ENCODE measurements at places on chromosomes 7 and 10.
A peak's percentile ranks its signal among the peaks of the same experiment; 100 is the strongest.

DNA sequence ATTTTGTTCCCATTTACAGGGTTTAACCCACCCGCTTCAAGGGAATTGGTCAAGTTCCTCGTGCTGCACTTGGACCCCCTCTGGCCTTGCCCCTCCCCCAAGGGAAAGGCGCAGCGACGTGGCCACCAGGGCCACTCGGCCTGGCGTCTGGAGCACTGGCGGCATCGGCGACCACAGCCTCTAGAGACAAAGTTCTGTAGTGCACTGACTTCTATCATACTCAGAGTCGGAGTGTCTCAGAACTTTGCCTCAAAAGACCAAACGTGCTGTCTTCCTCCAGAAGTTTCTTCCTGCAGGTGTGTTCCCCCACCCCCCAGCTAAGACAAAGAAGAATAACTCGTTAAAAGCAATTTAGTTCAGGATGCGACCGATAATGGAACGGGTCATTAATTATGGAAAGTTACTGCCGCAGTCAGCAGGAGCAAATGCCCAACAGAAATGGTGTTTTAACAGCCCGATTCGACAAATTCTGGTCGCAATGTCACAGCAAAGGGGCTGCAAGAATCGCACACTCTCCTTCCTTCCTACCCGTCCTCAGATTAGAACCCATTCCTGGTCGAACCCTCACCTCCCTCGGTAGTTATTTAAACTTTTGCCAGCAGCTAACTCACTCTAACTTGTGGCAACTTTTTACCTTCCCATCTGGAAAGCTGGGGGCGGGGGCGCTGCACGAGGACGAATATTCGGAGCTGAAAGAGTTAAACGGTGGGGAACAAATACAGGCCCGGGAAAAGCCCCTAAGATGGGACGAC, 202.1 kb upstream of the NFE2L3 start:
- no peak for DNase-seq

DNA sequence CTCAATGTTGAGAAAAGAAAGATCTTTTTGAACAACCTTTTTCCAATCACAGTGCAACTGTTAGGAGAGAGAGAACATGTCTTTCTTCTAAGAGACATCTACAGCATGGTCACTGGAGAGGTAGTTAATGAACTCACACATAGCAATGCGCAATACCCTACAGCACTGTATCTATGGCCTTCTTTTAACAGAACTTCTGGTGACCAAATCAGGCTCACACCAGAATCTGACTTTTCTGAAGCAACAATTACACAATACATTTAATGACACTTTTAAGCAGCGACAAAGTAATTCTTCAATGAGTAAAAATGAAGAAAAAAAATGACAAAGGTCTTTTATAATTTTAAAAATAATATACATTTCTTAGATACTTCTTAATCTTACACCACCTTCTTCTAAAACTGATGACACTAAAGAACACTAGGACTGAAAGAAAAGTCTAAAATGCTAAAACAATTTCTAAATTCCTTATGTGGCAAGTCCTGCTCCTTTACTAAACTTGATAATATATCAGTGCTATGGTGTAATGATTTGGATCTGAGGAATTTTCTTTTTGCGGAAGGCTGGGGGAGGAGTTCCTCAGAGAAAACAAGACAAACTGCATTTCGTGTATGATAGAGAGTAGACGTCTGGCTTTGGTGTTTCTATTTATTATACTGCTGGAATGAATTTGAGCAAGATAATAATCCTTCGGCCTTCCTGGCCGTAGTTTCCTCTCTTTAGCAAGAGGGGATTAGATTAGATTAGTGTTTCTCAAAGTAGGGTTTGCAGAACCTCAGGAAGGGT, 166.3 kb downstream of the ZNF438 start:
- DNase-seq: no peak

- peak; percentile 4 for DNase-seq
Observed at GRCh38 chr7:148773334-148773733, 74.6 kb downstream of the CUL1 start.

- DNase-seq: no peak
Observed at GRCh38 chr10:78802431-78802830, 266.3 kb upstream of the ZMIZ1 start.

DNA sequence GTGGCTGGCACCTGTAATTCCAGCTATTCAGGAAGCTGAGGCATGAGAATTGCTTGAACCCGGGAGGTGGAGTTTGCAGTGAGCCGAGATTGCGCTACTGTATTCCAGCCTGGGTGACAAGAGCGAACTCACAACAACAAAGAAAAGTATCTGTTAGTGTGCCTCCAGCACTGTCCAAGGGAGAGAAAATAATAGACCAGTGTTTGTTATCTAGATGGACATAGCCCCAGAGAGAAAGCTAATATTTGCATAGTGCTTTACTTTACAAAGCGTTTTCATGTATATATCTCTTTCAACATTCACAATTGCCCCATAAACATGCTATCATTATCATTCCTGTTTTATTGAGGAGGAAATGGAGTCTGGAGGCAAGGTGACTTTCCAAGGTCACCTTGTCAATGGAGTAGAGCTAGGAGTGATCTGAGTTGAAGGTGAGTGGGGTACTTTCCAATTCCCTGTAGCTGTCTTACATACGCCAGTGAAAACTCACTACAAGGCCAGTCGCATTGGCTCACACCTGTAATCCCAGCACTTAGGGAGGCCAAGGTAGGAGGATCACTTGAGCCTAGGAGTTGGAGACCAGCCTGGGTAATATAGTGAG, 49.7 kb upstream of the KIF5B start:
- DNase-seq: no peak

DNA sequence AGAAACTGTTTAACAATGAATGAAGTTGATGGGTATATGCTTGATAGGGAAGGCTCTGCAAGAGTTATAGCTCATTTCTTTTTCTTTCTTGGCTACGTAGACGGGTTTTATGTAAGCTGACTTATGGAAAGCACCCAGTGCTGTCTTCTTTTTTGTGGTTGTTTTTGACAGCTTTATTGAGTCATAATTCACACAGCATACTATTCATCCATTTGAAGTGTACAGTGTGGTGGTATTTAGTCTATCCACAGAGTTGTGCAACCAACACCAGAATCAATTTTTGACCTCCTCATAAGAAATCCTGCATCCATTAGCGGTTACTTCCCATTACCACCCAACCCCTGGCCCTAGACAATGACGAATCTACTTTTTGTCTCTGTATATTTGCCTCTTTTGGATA, 240.6 kb upstream of the KIAA1217 start:
- DNase-seq: no peak

DNA sequence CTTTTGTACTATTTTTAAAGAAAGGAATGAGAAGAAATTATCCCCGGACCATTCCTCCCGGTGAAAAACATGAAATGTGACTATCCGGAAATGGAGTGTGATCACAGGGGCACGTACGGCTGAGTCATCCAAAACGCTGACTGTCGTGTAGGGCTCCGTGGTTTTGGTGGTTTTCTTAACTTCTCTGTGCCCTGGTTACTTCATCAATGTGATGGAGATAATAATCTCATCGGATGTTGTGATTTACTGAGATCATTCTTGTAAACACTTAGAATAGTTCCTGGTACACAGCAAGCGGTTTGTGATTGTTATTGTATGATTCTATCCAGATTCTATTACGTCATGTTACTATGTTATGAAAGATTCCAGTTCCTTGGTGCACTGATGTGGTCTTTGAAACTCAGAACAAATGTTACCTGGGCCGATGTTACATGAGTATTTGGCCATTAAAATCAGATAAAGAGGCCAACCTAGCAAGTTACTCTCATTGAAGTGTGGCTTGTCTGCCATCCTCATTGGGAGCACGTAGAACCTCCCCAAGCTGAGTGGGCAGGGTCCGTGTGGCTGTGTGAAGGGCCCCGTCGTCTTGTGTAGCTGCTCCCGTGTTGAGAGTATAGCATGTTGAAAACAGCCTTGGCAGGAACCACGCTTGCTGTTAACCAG, 99.5 kb downstream of the CAMK1D start:
- DNase-seq: peak; percentile 64

- DNase-seq: no peak
Observed at GRCh38 chr10:24958721-24959381, 6.4 kb upstream of the PRTFDC1 start.

Data from stimulated activated CD8-positive, alpha-beta memory T cell treated with anti-CD3 and anti-CD28 coated beads, Interleukin-7, amount 100 ng/mL, for 4 hours (primary cell).